ENCODE measurements at places on chromosomes 3 and 15.

DNA sequence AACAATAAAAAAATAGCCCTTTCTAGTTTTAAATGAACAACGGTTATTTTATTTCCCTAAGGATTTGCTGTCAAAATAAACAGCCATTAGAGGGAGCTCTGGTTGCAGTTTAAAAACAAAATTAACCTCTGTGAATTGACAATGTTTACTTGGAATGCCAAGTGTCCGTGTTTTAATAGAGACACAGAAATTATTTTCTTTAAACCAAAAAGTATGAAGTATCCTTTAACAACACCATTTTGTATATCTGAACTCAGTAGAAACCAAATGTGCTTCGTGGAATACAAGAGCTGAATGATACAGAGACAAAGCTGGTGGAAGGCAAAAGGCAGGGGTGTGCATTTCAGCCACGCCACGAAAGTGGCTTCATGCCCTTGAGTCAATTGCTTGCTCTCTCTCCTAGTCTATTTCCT, 74.4 kb downstream of the MOBP start:
- no peak for DNase-seq

DNA sequence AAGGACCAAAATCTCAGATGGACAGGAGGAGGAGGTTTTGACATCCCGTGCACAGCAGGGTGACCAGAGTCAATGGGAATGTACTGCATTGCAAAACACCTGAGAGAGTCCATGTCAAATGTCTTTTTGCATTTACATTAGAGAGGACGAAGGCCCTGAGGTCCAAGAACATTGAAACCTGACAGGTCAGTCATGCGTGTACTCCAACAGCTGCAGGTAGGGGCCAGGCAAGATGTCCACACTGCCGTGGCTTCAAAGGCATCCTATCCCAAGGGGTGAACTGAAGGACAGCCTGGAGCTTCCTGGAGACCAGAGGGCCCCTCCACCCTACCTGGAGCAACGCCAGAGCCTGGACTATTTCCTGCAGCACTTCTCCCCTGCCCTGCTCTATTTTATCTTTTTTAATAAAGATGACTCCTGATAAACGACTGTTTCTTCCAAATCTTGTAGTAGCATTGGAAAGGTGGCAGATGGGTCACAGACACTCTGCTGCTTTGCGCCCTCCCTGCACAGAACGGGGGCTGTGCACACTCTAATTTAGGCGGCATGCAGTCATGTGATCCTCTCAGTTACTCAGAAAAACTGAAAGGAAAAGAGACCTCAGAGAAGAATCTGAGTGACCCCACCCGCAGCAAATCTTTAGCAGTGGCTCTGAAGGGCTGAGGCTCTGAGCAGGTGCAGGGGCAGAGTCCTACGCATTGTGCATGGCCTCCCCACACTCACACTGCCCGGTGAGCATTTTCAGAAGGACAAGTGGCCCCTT, 68.2 kb downstream of the HMCES start:
- DNase-seq, result no peak

DNA sequence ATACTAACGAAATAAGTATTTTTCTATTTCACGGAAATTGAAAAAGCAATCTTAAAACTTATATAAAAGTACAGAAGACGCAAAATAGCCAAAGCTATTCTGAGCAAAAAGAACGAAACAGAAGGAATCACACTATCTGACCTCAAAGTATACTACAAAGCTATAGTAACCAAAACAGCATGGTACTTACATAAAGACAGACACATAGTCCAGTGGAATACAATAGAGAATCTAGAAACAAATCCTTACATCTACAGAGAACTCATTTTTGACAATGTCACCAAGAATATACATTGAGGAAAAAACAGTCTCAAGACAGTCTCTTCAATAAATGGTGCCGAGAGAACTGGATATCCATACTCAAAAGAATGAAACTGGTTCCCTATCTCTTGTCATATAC, 246.0 kb downstream of the ISL2 start:
- DNase-seq, result no peak

DNA sequence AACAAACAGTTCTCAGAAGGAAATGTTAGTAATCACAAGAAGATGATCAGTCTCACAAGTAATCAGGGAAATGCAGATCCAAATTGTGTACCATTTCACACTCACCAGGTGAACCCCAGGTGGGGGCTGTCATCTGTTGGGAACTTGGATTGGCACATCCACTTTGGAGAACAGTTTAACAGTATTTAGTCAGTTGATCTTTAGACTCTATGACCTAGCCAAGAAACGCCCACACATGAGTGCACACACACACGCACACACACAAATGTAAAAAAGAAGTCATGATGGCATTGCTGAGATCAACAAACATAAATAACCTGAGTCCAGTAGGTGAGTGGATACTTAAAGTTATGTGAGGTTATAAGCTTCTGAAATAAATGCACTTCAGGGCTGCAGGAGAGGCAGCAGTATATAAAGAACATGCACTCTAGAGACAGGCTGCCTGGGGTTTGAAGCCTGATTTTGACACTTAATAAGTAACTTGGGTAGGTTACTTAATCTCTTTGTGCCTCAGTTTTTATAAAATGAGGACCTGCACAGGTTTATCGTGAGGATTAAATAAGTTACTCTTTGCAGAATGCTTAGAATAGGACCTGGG, 17.7 kb downstream of the ACVR2B start:
- DNase-seq, result no peak
